CMK (cell line): ENCODE measurements at places on chromosomes 7 and 10.

DNA sequence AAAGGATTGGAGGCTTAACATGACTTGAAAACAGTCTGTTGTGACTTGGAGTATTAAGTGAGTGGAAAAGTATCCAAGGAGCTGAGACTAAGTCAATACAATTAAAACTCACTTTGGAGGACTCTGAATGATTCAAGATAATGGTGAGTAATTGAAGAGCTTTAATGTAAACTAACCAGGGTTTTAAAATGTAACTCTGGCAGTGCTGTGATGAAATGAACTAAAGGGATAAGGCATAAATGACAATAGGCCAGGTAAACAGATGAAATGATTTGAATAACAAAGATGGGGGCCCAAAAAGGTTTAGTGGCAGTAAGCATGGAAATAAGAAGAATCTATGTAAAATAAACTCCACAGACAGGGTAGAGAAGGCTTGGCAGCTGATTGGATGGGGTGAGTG, 316.5 kb upstream of the CACNA2D1 start:
- DNase-seq = no peak

GRCh38 chr10:88157981-88158465, 294.6 kb downstream of the PTEN start:
- DNase-seq = no peak

DNA sequence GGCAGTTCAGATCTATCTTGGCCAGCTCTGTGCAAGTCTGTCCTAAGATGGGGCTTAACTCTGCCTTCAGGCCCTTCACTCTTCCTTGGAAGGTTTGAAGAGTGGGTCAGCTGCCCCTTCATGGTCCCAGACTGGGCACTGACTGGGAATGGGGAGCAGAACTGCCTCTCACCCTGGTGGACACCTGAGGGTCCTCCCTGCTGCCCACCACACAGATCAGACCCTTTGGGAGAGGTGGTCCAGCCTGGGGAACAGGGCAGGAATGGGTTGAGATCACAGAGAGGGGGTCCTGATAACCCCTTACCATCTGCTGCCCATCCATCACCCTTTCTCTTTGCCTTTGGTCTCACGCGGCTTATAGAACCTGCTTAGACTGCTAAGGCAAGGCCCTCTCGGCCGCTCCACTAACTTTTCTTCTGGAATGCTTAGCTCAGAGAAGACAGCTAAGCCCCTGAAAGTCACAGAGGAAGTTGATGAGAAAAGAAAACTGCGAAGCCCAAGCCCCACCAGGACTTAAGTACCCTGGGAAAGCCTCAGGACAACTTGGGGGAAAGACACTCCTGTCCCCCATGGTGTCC, 402 bp upstream of the CDHR1 start:
- no peak for DNase-seq

- no peak for DNase-seq
Measured at GRCh38 chr7:157977306-157977705, 610.3 kb downstream of the PTPRN2 start.

- DNase-seq = no peak
Measured at GRCh38 chr10:3401491-3401938, 228.9 kb upstream of the PITRM1 start.

GRCh38 chr7:29335188-29336083, 140.9 kb downstream of the CHN2 start:
- no peak for DNase-seq

DNA sequence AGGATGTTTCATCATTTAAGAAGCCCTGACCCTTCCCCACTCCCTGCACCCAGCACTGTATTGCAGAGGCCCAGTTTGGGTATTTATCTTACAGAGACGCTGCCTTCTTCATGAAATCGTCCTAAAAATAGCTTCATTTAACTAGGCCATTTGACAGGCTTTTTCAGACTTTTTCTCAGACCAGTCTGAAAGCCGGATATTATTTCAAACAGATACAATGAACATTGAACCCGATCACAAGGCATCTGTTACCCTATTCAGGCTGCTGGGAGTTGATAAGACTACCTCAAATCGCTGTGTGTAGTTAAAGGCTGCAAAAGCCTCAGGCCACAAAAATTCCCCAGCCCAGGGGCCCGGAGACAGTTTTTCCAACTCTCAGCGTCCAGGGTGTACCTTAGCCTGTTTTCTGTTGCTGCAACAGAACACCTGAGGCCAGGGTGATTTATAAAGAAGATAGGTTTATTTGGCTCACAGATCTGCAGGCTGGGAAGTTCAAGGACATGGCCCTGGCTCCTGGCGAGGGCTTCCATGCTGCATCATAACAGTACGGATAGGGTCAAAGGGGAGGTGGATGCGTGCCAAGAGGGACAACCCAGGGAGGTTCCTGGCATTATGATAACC, 130.7 kb upstream of the SH2B2 start:
- DNase-seq = peak; percentile 61

DNA sequence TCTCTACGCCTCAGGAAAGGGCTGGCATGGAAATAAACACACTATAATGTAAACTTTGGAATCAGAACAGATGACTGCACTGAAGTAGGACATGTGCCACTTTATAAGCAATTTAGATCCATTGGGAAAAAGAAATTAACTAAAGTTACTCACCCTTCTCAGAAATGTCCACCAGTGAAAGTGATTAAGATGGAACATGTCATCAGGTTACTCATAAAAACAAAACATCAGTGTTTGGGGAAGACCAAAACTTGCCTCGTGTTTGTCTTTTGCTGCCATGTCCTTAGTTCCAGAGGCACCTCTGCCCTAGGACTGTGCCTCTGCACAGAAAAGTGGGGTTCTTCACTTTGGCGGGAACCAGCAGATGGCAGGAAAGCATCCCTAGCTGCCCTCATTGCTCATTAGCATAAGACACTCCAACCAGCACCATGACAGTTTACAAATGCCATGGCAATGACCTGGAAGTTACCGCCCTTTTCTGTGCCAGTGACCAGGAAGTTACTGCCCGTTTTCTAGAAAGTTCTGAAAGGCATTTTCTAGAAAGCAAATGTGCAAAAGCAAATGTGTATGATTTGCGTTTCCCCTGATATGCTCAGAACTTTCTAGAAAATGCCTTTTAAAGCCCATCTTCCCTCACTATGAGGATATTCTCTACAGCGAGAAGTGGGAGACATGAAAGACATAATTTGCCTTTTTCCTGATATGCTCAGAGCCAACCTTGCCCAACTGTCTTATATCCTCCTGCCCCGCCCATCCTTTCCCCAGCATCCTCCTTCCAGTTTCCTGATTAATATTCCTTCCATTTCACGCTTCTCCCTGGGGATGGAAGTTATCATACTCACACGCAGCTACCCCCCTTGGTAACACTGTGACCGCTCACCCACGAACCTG, 258.2 kb downstream of the USP6NL start:
- no peak for DNase-seq

- DNase-seq = no peak
Measured at GRCh38 chr10:4780782-4781181, 45.2 kb upstream of the AKR1E2 start.

DNA sequence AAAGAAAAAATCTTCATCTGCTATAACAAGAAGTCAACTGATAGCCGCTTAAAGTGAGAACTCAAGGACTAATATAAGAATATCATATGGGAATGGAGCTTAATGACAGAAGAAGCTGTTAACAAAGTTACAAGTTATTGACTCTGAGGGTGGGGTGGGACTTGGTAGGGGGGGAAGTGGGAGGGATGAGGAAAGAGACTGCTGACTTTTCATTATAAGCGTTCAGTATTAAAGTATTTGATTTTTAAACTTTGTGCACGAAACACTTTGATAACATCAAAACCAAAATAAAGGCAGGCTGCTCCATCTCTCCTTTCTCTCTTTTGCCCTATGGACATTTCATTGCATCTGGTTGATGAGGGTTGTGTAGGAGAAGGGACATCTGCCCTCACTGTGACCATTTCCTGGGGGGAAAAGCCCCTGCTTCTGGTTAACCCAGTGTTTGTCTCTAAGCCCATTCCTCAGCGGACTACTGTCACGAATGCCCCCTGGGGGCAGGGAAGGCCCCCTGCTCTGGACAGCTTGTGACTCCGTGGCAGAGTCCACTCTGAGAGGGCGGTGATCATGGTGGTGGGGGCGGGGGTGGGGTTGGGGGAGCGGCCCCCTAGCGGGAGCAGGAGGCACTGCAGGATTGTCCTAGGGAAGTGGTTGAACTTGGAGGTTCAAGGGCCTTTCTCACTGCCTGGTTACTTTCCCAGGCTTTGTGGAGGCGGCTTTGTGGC, 17.4 kb downstream of the SLC13A4 start:
- no peak for DNase-seq

DNA sequence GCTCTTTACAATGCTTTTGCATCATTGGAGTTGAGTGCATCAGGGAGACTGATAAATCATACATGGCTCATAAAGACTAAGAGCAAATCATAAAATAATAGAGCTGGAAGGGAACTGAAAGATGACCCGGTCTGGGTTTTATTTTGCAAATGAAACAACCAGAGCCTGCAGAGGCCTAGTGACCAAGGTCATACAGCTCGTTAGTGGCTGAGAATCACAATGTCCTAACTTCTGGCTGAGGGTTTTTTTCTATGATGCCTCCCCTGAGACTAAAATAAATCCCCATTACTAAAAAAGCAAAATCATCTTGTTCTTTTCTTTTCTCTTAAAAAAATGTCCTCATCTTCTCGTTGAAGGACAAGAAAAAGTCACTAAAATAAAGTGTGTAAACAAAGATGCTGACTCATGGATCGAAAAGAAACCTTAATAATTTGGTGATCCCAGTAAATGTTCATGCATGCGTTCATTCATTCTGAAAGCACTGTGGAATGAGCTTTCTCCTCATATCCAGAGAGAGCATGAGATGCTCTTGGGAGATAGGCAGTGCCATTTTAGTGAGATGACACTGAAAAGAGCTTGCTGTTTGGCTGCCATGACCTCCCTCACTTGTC, 107.8 kb upstream of the PHYHIPL start:
- DNase-seq = no peak

GRCh38 chr10:43689618-43689954, 40.9 kb upstream of the ZNF32 start:
- DNase-seq = peak; percentile 27

- DNase-seq = no peak
Measured at GRCh38 chr10:61751599-61751998, 88.9 kb downstream of the CABCOCO1 start.

DNA sequence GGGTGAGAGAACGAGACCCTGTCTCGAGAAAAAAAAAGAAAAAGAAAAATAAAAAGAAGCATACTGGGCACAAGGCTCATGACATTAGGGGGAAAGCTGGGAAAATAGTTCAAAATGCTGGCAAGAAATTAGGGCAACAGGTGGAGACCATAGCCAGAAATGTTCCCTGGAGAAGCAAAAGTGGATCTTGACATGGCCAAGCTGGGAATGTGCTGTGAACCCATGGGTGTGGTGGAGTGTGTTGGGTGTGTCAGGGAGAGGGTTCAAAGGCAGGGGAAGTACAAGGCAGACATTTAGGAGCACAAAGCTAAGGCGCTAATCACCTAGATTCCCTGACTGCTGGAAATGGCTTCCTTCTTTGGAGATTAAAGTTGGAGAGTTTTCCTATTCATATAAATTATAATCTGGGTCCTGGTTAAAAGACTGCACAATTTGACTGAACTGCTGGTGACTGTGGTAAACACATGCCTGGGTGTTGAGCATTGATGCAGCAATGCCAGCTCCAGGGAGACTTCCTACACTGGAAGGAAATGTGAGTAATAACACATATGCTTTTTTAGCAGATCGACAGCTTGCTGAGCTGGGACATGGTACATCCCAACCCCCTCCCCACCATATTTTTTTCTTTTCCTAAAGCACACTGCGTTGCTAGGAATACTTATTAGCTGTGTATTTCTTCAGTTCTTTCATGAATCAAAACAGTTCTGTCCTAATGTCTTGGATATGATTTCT, 70.1 kb upstream of the ARHGAP21 start:
- no peak for DNase-seq

DNA sequence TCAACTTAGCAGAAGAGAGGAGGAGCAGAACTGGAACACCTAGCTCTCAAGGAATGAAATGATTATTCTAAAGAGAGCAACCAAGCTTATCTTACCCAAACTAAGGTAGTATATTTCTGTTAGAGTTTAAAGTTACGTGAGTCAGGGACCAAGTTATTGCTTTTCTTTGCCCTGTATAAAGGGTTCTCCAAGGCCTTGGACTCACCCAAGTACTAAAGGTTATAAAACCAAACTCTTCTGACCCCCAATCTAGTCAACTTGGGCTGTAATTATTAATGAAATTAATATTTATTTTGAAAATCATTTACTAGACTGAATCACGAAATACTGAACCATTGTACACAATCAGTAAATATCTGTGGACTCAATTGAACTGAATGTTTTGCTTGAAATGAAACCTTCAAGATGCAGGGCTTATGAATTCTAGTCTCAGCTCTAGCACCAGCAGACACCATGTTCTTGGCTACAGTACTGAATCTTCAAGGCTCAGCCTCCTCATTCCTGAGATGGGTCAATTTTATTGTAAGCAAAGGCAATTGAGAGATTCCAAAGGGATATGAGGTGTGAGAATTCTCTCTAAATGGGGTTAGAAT, 1.8 kb upstream of the CYP2C19 start:
- no peak for DNase-seq

DNA sequence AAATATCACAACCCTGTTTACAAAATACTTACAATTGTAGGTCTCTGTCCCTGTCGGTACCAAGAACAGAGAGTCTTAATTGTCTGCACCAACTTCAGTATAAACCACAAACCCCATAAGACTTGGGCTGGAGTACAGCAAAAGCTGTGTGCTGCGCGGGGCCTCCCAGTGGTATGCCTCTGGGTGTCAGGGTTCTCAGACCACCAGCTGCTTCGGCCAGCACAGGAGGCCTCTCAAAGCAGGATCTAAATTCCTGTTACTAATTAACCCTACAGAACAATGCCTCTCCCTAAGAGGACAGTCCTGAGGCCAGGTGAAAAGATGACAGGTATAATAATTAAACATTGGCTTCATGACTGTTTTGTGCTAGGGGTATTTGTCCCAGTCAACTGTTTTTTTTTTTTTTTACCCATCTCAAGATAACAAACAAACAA, 957 bp upstream of the SVIL start:
- no peak for DNase-seq

DNA sequence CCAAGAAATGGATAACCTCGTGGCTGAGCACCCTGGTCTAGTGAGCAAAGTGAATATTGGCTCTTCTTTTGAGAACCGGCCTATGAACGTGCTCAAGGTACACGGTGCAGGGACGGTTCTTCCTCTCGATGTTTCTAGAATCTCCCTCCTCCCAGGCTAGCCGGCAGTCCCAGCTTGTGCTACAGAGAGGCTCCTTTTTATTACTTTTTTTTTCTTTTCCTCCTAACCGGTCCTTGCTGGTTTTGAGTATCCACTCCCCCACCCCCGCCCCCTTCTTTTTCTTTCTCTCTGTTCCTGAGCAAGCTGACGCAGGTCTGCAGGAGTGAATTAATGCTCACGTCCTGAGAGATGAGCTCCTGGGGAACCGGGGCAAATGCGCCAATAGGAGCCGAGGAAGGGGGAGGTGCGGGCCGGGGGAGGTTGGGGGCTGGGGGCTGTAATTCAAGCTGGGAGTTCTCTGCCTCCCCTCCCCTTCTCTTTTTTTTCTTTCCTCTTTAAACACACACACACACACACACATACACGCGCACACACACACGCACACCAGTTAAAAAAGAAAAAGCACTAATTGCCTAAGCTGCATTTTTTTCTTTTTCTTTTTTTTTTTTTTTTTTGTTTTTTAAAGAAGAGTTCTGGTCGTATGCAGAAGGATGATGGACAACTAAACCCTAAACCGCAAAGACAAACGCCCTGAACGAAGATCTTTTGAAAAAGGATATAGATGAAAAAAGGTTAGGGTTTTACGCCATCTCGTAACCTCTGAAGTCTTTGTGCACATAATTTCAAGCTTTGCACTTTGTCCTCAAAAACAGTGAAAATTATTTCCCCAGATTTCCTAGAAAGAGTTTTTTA, 6.6 kb downstream of the CPA2 start:
- no peak for DNase-seq
